ENCODE measurements at places on chromosomes 4 and X.

DNA sequence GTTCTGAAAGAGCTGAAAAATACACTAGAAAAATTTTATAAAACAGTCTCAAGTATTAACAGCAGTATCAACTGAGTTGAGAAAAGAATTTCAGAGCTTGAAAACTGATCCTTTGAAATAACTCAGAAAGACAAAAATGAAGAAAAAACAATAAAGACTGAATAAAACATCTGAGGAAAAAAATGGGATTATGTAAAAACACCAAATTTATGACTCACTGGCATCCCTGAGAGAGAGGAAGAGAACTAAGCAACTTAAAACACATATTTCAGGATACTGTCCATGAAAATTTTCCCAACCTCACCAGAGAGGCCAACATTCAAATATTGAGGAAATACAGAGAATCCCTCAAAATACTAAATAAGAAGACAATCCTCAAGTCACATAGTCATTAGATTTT, 22.9 kb downstream of the PABPC4L start:
- no peak for DNase-seq

DNA sequence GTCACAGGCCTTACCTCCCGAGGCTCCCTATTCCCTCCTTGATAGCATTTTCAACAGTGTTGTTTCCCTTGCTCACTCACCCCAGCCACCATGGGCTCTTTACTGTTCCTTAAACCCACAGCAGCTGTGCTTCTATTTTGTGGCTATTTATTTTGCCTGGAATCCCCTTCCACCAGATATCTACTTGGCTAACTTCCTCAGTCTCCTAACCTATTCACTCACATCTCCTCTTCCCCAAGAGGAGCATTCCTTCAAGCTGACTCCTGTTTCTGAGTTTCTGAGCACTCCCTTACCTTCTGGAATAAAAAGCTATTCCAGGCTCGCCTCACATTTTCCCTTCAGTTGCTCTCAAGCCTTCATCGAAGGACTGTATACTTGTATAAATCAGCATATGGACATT, 50.5 kb downstream of the CXCL1 start:
- no peak for DNase-seq

GRCh38 chrX:124938715-124939114, 381.0 kb upstream of the TEX13C start:
- DNase-seq, result no peak

DNA sequence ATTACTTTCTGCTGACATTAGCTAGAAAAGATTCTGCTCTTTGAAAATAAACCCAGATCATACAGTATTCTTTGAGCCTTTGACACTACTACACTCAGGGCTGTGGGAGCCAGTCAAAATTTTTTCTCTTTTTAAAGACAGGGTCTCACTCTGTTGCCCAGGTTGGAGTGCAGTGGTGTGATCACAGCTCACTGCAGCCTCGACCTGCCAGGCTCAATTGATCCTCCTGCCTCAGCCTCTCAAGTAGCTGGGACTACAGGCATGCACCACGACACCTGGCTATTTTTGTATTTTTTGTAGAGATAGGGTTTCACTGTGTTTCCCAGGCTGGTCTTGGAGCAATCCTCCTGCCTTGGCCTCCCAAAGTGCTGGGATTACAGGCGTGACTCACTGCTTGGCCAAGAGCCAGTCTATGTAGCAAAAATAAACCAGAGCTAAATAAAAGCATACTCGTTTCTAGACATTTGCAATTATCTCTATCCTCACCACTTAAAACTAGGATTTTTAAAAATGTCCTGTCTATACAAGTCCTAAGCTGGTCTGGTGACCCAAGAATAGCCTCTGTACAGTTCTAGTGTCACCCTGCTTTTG, 43.2 kb downstream of the AKAP4 start:
- DNase-seq, result no peak

GRCh38 chr4:7002336-7002735, 40.8 kb upstream of the TADA2B start:
- DNase-seq, result no peak

DNA sequence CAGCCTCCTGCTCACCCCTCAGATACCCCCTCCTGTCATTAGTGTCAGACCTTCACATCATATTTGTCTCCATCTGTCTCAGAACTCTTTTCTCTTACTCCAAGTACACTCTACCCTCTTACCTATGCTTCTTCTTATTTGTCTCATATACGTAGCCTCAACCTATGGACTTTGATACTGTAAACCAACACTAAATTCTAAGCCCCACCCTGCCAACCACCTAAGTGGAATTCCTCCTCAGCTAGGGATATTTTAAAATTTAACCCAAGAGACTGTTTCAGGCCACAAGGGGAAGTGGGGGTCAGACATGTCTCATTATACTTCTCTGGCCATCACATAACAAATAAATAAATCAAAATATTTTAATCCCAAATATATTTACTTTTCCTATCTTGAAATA, 778.1 kb upstream of the GRID2 start:
- DNase-seq, result no peak

DNA sequence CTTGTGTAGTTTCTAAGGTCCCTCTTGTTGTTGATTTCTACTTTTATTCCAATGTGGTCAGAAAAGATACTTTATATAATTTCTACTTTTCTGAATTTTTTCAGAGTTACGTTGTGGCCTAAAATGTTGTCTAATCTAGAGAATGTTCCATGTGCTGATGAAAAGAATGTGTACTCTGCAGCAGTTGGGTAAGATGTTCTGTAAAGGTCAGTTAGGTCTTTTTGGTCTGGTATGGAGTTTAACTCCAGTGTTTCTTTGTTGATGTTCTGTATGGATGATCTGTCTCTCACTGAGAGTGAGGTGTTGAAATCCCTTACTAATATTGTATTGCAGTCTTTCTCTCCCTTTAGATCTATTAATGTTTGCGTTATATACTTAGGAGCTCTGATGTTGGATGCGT, 37.0 kb upstream of the GPRIN3 start:
- no peak for DNase-seq

- no peak for DNase-seq
Measured at GRCh38 chr4:128871948-128872347, 62.4 kb downstream of the JADE1 start.

DNA sequence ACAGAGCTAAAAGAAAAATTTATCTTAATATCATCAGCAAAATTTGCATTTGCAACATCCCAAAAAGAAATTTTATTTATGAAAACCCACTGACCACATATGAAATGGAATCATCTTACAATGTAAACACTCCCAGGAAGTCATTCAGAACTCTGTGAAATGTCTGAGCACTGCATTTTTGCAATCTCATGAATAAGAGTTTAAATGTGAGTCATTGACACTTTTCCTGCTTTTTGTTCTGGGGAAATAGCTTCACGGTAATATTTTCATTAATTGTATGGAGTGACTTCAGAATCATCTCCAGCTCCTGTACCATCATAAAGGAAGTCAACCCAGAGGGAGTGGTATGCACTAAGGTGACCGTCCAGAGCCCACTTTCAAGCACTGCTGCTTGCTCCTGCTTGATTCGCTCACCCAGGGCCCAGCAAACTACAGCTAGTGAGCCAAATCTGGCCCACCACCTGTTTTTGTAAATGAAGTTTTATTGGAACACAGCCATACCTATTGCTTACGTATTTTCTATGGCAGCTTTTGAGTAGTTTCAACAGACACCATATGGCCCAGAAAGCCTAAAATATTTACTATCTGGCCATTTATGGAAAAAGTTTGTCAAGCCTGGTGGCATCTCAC, 17.2 kb downstream of the EDNRA start:
- no peak for DNase-seq

GRCh38 chrX:123085311-123085940, 98.7 kb upstream of the GRIA3 start:
- DNase-seq, result no peak

- DNase-seq, result no peak
Measured at GRCh38 chrX:110001740-110002299, 1.1 kb upstream of the TMEM164 start.

DNA sequence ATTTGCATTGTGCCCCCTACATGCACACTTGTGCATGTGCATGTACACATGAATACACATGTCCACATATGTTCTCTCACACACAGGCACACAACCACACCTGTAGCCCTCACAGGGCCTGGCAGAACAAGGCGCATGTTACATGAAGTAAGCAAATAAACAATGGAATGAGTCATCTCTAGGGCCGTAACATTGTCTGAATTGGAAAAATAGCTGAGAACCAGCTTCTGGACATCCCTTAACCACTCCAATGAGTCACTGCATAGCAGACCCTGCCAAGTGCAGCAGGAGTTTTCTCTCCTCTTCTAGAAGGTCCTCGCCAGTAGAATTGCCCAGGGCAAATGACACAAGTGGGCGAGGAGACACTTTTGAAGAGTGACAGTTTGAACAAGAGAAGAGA, 66.1 kb downstream of the MAGEA10 start:
- no peak for DNase-seq

DNA sequence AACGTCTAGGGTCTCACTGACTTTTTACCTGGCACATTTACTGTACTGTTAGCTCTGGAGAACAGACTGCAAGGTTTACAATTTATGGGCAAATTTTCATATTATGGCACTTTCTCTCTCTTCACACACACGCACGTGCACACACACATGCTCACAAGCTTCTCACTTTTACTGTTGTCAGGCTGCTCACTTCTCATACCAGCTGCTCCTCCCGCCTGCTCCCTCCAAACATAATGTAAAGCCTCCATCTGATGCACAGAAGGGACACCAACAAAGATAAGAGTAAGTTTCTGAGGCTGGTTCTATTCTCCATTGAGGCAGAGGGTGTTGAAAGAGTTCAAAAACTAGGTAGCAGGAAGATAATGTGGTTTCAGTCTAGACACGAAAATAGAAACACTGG, 128.9 kb upstream of the DCLK2 start:
- no peak for DNase-seq

DNA sequence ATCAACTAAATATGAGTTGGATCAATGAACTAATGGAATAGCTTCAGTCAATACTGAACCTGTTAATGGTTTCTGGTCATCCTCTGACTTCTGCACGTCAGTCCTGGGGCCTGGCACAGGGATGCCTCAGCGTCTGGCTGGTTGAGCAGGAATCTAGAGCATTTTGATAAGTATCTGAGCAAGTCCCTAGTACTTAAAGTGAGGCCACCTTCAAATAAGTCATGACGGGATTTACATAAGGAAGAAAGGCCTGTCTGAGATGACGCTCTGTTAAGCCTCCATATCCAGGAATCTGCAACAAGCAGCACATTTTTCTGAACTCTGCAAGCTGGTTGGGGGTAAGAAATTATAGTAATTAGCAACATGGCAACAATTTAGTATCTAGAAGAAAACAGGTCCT, 83.2 kb upstream of the TBC1D9 start:
- DNase-seq, result no peak

DNA sequence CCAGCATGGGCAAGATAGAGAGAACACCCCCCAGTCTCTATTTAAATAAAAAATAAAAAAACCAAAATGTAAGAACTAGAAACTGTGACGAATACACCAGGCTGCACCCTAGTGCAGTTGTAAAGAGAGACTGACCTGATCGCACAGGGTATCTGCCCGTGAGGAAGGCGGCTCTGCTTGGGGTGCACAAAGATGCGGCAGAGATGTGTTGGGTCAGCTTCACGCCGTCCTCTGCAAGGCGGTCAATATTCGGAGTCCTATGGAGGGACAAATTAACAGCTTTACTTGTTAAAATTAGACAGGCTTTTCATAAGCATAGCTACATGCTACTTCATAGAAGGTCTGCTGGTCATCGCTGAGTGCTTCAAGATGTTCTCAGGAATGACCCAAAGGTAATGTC, 26.1 kb upstream of the ARSD start:
- no peak for DNase-seq

DNA sequence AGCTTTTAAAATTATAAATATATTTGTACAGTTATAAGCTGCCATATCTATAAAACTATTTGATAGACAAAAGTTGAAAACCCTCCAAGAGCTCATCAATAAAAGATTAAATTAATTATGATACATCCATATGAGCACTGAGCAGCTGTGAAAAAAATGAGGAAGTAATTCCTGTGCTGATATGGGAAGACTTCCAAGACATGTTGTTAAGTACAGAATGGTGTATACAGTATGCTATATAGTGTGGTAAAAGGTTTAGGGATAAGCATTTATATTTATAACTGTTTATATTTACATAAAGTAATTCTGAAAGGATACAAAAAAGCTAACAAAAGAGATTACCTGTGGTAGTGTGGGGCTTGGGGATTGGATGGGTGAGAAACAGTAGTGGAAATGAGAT, 92.8 kb upstream of the BMP2K start:
- no peak for DNase-seq

DNA sequence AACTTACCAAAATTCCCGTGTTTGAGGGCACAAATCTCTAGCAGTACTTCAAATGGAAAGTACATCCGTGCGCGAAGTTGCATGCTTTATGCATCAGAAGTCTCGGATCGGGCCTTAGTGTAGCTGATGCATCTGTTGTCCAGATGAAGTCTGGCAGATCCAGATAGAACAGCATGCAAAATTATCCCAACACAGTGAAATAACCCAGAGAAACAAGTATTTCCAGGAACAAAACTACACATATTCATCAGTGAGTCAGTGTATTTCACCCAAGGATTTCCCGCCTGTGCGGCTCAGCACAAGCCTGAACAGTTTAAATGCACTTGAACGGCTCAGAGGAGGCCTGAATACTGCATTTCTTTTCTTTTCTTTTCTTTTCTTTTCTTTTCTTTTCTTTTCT, 27.4 kb upstream of the CLDN24 start:
- DNase-seq, result no peak

- no peak for DNase-seq
Measured at GRCh38 chr4:39061457-39061856, 575 bp upstream of the KLHL5 start.

DNA sequence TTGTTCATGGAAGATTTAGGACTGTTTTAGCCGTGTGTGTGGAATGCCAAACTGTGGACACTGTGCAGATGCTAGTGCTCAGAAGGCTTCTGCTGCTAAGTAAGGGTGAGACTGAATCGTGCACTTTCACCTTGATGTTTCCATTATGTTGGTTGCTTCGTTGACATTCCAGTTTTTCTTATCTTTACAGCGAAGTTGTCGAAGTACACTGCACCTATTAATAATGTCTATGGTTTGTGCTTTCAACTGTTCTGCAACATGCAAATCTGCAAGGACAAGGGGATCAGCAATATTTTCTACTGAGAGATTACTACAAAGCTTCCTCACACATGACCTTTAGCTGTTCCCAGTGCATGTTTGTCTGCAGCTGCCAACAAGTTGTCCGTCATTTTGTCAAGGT, 67.7 kb downstream of the UGT2A3 start:
- DNase-seq, result no peak

- DNase-seq, result no peak
Measured at GRCh38 chr4:41285202-41285863, 28.6 kb downstream of the UCHL1 start.

DNA sequence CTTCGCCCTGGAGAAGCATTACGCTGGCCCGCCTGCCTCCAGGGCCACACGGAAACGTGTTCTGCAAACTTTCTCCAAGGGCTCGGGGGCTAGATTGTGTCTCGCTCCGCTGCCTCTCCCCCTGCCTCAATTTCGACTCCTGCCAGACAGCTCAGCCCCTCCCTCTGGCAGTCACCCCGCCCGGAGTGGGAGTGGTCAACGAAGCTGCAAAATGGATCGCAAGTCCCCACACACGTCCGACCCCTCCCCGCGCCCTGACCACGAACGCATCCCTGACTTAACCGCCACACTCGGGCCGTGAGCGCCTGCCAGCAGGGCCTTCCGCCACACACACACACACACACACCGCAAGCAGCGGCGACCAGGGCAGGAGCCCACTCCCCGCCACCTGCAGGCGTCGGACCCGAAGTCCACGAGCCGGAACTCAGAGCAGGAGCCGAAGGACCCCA, 47.0 kb upstream of the NKAP start:
- DNase-seq, result no peak

Measured in NCI-H748 treated with DMSO at 0.1 percent for 48 hours (cell line).